ENCODE measurements at places on chromosomes 12 and 14.

- DNase-seq, result no peak
Measured at GRCh38 chr14:74756326-74756725, 6.8 kb upstream of the YLPM1 start.

- DNase-seq, result no peak
Measured at GRCh38 chr12:29152223-29152868, 3.3 kb downstream of the FAR2 start.

- no peak for DNase-seq
Measured at GRCh38 chr12:74120644-74121043, 417.0 kb upstream of the ATXN7L3B start.

- peak; percentile 18 for DNase-seq
Measured at GRCh38 chr12:61095111-61095510, 1165.1 kb upstream of the USP15 start.

GRCh38 chr14:104385531-104386101, 193.9 kb upstream of the C14orf180 start:
- no peak for DNase-seq

DNA sequence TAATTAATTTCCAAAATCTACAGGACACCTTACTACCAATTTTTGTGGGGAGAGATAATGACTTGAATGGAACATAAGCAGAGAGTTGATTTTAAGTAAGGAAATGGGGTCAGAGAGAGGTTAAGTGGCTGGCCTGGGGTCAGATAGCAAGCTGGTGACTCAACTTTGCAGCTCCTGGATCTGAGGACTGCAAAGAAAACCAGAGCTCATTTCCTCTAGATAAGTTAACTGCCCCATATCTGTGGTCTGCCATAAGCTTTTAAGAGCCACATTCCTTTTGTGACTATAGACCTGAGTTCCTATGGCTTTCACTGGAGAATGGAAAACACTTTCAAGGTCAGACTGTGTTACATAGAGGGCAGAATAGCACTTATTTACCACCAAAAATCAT, 201.2 kb upstream of the PRICKLE1 start:
- peak; percentile 68 for DNase-seq

DNA sequence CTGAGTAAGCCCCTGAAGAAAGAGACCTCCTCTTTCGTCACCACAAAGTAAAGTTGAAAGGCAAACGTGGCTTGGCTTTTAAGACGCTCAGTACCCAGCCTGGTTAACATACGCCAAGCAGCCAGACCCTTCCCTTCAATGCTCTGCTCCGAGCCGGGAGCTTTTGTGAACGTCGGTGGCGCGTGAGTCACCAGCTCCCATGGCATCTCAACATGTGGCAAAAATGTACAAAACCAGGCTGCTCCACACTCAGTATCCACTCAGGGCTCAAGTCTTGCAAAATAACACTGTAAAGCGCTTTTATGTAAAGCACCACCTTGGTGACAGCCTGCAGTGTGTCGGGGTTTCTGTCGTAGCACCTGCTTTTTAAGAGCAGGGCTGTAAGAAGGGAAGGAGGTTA, 89.0 kb downstream of the SETD3 start:
- no peak for DNase-seq

DNA sequence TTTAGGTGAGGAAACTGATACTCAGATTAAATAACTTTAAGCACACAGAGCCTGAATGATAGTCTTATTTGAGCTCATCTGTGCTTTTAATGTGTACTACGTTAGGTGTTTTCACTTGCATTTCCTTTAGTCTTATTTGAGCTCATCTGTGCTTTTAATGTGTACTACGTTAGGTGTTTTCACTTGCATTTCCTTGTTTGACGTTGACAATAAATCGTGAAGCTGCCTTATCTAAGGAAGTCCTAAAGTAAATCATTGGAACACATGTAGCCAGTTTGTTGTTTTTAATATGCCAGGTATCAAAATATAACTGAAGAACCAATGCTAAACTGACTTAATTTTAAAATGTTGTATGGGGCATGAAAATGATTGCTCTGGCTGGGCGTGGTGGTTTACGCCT, 2.0 kb downstream of the RAP1B start:
- DNase-seq, result no peak

GRCh38 chr14:100683578-100683977, 43.1 kb upstream of the DLK1 start:
- DNase-seq, result no peak

- DNase-seq, result no peak
Measured at GRCh38 chr12:58412461-58413060, 471.2 kb downstream of the ATP23 start.

GRCh38 chr12:84637926-84638325, 274.7 kb downstream of the SLC6A15 start:
- DNase-seq, result no peak

DNA sequence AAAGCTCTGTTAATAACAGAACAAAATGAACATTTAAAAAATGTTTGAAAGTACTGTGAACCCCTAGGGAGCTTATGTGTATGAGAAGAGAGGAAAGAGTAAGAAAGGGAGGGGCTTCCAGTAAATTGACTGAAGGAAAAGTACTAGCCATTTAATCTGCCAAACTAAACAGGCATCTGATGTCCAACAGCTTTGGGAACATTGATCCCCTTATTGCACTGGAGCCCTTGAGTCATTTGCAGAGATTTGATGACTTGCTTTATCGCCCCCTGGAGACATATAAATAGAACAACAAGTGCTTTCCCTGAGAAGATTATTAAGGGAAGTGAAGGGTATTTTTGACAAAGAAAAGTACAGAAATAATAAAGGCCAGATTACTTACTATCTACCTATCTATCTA, 319.3 kb upstream of the NOVA1 start:
- peak; percentile 9 for DNase-seq

DNA sequence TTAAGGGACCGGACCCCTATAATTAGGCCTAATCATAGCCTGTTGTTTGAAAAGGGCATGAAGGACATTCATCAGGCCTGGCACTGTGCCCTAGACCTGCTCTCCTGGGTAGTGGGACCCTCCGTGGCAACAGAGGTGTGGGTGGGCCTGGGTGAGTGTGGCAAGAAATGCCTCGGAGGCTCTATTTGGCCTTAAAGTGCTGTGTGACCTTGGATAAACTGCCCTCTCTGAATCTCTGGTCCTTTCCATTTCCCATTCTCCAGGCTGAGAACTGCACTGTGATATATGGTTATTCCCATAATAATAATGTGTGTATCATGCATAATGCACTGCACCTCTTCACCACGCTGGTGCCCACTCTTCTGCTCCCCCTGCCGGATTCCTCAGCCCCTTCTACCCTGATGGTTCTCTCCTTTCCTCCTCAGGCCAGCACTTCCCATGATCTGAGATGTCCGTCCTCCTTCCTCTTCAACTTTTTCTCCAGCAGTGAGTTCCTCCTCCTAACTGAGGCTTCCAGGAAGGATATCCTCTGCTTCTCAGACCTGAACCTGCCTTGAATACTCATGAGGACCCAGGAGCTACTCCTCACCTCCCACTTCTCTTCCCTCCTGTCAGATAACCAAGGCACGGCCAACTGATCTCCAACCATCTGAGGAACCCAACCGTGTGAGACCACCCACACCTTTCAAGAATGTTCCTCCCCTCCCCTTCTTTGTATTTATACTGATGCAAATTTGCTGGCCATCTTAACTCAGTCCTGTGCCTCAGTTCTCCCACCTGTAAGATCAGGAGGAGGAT, 111.0 kb upstream of the PZP start:
- DNase-seq, result no peak

GRCh38 chr14:81710232-81710845, 176.7 kb upstream of the SEL1L start:
- DNase-seq, result peak; percentile 23

- no peak for DNase-seq
Measured at GRCh38 chr14:49960453-49960852, 67.6 kb downstream of the ARF6 start.

GRCh38 chr14:29953501-29953900, 25.9 kb upstream of the PRKD1 start:
- no peak for DNase-seq

DNA sequence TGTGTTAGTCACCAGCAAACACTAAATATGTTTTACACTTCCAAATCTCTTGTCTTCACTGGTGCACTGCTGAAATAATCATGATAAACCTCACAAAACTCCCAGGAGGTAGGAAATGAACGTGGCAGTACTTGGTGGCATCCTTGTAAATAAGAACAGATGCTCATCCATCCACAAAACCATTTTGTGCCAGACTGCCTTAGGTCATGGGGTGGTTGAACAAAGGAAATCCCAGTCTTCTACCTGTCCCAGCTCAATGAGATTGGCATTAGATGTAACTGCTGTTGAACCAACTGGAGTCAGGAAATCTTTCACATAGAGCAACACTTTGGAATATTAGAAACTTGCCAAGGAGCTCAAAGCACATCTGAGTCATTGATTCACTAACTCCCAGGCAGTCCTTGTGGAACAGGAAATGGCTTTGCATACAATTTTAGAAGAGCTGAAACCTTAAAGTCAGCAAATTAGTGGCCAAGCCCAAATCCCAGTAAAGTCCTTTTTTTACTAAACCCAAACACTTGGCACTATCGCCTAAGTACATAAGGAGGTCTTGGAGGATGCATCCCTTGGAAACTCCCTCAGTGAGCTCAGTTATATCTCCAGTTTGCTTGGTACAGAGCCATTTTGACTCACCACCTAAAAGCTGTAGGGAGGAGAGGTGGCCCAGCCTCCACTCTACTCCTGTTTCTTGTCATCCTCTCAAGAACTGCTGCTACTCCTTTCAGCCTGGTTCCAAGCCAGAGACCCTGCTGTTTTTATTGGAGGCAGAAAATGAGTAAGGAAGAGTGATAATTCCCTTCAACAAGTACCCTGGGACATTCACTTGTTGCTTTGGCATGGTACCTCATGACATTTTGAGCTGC, 208.0 kb downstream of the NOVA1 start:
- DNase-seq, result no peak

DNA sequence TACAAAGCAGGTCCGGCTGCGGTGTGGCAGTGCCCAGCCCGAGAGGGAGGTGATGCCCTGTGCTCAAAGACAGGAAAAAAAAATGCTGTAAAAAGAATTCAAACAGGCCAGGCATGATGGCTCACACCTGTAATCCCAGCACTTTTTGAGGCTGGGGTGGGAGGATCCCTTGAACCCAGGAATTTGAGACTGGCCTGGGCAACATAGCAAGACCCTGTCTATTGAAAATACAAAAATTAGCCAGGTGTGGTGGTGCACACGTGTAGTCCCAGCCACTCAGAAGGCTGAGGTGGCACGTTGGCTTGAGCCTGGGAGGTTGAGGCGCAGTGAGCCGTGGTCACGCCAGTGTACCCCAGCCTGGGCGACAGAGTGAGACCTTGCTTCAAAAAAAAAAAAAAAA, 26.4 kb downstream of the DNAH10 start:
- DNase-seq, result no peak

DNA sequence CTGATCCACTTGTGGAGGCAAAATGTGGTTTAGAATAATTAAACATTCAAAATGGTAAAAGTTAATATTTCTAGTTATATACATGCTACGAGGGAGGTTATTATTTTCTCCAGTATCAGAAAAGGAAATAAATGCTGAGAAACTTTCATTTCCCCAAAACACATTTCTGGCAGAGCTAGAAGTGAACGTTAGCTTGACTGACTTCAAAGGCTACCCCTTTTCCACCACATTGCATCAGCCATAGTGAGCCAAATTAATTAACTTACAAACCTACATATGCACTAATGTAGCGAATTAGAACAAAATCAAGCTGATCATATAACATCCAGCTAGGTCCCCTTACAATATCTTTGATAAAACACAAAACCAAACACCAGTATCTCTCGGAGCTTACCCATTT, 49.3 kb upstream of the RERGL start:
- DNase-seq, result no peak

GRCh38 chr12:98671459-98671858, 26.4 kb downstream of the APAF1 start:
- DNase-seq, result no peak

- DNase-seq, result no peak
Measured at GRCh38 chr14:88129306-88130056, 124.5 kb downstream of the GPR65 start.

- DNase-seq, result no peak
Measured at GRCh38 chr12:90274407-90274806, 565.8 kb upstream of the ATP2B1 start.

GRCh38 chr12:2250797-2251196, 198.0 kb downstream of the CACNA1C start:
- DNase-seq, result no peak

DNA sequence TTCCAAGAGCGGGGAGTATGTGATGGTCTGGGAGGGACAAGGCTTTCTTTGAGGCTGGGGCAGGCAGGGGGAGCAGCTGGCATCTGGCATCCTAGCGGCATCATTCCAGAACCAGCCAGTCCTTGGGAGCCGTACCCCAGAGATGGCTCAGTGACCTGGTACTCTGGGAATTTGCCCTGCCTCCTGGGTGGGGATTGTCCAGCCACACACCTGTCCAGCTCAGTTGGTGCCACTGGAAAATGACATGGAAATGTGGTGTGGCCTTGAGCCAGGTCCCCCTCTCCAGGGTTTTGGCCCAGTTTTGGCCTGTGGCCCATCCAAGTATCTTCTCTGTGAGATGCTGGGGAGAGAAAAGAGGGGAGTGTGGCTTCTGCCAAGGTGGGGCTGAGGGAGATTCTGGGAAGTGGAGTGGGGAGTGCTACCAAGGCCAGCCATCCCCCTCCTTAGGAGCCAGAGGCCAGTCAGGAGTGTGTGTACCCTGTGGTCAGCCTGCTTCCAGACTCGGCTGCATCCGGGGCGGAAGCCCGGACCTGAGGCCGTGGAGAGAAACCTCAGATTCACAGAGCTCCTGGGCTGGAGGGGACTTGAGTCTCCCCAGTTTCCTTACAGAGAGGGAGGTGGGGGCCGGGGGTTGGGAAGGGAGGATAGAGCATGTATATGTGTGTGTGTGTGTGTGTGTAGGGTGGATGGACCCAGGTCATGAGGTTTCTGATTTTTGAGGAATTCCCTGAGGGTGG, 14.7 kb upstream of the KRT80 start:
- DNase-seq, result no peak

GRCh38 chr12:91505006-91505405, 322.4 kb upstream of the DCN start:
- DNase-seq, result no peak

DNA sequence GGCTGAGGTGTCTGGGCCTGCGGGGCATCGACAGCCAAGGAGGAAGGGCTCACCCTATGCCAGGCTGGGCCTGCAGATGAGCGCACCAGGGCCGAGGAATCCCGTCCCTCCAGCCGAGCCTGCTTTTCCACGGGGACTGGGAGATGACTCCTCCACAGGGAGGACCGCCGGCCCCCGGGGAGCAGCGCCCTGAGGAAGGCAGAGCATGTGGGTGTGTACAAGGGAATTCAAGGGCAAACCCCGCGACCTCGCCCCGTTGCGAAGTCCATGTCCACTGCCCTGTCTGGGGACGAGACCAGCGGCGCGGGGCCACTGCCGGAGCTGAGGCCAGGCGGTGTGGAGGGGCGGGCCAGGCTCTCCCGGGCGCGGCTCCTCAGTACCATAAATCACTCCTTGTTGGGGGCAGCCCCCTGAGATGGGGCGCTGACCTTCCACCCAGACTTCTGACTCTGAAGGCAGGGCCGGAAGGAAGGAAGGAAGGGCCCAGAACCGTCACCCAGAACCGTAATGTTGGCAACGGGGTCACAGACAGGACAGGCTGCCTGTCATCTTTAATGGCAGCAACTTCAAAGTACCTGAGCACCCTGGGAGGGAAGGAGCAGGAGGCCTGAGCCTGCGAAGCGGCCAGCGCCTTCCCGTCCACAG, 52.5 kb downstream of the RNF34 start:
- DNase-seq, result no peak

- DNase-seq, result no peak
Measured at GRCh38 chr12:3261782-3262359, 184.7 kb downstream of the TSPAN9 start.

- DNase-seq, result no peak
Measured at GRCh38 chr12:64500394-64500793, 48.5 kb downstream of the TBK1 start.

- DNase-seq, result no peak
Measured at GRCh38 chr12:104263026-104263425, 40.5 kb upstream of the EID3 start.

Measured in HTR-8/SVneo (cell line).